ENCODE measurements at places on chromosomes 5 and 9.

DNA sequence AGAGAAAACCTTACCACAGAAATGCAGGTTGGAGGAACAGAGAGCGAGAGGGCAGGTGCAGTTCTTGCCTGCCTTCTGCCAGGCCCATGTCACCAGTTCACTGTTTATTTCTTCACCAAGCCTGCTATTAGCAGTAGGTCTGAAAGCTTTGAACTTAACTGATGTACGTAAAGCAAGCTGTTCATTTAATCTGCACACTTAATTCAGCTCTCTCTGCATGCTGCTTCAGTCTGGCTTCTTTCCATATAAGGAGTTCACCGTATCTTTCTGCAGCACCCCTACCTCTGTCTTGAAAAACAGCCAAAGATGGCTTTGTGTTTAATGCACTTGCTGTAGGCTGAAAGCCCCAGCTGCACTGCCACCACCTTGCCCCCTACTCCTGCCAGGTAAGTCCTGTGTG is 205.1 kb downstream of the RAB3C start:
- no peak for DNase-seq

GRCh38 chr5:1881098-1881572 is 1.6 kb downstream of the IRX4 start:
- no peak for DNase-seq

DNA sequence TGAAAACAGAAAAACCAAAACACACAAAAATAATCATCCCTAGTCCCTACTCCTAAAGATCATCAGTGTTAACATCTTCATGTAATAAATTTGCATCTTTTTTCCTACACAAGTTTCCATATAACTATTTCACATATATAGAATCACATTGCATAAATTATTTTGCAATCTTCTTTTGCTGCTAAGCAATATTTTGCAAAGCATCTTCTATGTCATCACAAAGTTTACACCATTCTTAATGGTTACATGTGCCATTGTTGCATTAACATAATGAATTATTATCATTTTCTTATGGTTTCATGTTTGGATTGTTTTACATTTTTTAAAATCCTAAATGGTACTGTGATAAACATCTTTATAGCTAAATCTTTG is 17.8 kb downstream of the SH3TC2 start:
- no peak for DNase-seq

DNA sequence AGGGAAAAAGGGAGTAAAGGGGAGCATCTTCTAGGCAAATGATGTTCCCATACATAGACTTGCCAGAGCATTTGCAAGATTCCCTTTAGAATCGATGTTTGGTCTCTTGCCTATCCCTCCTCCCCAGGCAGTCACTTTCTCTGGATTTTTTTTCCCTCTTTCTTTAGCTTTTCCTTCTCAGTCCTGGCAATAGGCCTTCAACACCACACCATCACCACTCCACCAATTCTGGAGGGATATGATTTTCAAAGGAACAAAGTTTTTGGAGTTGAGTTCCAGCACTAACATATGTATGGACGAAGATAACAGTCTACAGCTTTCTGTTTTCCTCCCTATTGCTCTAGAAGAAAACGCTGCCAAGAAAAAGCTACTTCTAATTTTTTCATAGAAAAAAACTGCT is 377.4 kb downstream of the PDE4D start:
- DNase-seq: no peak

DNA sequence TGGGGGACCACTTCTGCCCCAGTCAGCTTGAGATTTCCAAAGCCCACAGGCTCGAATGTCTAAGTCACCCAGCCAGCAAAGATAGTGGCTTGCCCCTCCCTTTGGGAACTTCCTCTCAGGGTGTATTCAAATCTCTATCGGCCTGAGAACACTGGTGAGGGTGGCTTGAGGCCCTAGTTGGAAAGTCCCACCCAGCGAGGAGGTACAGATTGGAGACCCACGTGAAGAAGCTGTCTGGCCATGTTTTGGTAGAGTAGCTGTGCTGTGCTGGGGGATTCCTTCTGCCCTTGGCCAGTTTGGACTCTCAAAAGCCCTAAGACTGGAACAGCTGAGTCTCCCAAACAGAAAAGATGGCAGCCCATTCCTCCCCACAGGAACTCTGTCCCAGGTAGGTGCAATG is 172.7 kb upstream of the RIOK2 start:
- DNase-seq: no peak

GRCh38 chr5:90386099-90386710 is 23.4 kb downstream of the CETN3 start:
- DNase-seq: no peak

DNA sequence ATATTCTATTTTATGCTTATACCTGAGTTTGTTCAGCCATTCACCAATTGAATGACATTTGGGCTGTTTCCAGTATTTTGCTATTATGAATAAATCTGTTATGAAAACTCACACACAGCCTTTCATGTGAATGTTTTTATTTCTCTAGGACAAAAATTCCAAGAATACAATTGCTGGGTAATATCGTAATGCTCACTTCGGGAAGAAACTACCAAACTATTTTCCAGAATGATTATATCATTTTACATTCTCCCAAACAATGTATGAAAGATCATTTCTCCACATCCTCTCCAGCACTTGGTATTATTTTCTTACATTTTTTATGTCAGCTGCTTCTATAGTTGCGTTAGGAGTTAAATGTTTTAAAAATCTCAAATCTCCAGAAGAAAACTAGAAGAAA is 58.3 kb upstream of the LHFPL2 start:
- no peak for DNase-seq

DNA sequence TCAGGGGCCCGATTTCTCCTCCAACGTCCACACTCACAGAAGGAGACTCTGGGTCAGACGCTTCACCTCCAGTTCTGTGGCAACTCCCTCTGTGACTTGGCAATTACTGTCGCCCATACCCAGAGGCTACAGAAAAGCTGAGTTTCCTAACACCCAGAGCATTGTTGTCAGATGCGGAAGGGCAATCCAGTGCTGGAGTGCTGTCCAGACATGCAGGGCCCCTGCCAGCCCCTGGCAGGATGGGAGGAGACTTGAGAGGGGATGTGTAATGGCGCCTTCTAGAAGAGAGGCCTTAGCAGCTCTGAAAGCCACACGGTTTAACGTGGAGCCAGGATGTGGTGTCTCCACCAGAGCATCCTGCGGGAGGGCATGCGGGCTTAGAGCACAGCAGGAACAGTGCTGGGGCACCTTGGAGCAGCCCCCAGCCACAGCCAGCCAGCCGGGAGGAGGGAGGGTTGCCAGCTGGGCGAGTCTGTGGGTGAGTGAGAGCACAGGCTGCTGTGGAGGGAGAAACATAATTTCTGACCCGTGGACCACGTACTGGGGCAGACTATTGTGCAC is 139.4 kb upstream of the IRX1 start:
- no peak for DNase-seq

DNA sequence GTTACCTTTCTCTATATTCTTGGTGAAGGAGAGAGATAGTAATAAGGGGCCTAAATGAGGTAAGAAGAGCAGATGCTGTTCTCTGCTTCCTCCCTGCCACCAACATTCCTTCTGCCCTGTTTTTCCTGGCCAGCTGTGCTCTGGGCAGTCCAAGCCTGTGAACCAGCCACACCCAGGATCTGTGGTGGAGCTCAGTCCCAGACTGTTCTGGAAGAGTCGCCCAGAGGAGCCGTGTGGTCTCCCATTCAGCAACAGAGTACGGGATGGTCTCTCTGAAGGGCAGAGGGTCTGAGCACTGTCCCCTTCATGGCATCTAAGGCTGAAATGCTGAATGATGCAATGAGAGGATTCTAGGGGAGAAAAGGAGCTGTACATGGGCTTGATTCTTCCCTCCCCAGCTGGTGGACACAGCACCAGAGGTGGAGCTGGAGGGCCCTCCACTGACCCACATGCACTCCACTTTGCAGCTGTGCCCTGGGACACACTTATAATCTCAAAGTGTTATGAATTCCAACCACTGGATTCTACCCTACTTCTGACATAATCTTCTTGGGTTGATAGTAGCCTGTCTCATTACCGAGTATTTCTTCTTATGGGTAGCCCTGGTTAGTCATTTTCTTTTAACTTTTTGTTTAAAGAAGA is 70.8 kb upstream of the RPS23 start:
- DNase-seq: no peak

- no peak for DNase-seq
Measured at GRCh38 chr9:71352837-71353236, 231.4 kb upstream of the TRPM3 start.

DNA sequence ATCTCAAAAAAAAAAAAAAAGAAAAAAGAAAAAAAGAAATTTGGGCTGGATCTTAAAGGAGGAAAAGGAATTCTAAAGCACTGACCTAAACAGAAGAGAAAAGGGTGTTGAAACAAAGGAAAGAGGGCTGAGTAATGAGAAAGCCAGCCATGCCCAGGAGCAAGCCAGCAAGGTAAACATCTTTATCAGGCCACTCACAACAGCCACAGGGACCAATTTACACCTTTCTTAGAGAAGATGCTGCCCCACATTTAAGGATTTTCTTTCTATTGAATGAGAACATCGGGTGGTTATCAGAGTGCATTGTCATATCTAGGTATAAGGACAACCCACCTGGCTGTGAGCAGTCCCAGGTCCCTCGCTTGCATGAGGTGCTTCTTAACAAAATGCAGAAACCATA is 16.6 kb downstream of the LHFPL2 start:
- no peak for DNase-seq

DNA sequence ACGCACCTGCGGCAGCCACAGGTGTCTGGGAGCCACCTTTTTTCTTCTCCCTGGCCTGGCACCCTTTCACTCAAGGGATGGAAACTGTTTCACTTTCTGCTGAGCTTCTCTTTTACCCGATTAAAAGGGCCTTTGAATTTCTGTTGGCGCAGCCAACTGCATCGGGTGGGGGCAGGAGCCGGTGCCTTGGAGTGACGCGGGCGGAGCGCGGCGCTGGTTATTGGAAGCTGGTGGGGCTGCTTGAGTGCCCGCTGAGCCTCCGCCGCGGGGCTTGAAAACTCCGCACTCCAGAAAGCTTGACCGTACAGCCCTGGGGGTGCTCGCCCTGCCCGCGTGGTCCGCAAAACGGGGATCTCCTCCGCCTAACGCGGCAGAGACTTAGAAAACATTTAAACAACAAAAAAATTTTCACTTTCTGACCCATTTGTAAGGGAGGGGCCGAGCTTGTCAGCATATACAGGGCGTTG is 52.0 kb upstream of the TJP2 start:
- no peak for DNase-seq

- DNase-seq: no peak
Measured at GRCh38 chr5:29037716-29038115, 1999.3 kb upstream of the CDH9 start.

DNA sequence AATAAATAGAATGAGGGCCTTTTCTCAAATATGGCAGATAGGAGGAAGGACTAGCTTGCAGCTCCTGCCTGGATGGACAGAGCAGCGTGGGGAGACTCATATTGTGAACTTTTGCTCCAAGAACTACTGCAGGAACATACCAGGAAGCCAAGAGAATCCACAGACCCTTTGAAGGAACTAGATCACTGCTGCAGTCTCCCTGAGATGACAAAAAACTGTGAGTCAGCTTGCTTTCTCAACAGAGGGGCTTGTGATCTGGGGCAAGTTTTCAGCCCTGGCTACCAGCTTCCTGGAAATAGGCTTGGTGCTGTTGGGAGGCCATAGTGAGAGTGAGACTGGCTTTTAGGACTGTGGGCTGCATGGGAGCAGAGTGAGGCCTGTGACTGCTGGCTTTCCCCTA is 170.6 kb upstream of the TRIM32 start:
- DNase-seq: no peak

GRCh38 chr5:83354958-83355357 is 116.6 kb upstream of the VCAN start:
- DNase-seq: no peak

- DNase-seq: no peak
Measured at GRCh38 chr5:86748538-86749105, 130.9 kb downstream of the COX7C start.

GRCh38 chr5:153672347-153673090 is 182.0 kb downstream of the GRIA1 start:
- DNase-seq: no peak

DNA sequence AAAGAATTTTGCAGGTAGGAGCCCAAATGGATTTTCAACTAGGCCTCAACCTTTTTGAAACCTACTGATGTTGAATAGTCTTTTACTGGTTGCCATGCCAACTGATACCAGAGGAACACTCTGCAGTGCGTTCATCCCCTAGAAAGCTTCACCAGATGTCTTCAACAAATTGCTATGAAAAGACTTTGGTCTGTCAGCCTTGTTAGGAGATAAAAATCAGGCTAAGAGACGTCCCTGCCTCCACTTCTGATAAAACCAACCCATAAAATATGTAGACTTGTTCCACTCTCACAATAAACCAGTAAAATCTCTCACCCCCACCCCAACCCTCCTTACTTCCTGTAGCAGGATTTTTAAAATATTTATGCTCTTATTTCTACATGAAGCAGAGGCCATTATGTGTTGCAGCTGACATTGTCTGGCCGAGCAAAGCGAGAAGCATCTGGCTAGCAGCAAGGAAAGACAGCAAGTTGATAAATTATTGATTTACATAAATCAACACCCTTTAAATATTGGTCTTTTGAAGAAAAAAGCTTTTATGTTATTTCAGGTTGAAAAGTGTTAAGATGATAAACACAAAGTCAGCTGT is 428.7 kb downstream of the ISL1 start:
- no peak for DNase-seq

GRCh38 chr5:126920291-126920690 is 110.1 kb downstream of the MARCHF3 start:
- no peak for DNase-seq

DNA sequence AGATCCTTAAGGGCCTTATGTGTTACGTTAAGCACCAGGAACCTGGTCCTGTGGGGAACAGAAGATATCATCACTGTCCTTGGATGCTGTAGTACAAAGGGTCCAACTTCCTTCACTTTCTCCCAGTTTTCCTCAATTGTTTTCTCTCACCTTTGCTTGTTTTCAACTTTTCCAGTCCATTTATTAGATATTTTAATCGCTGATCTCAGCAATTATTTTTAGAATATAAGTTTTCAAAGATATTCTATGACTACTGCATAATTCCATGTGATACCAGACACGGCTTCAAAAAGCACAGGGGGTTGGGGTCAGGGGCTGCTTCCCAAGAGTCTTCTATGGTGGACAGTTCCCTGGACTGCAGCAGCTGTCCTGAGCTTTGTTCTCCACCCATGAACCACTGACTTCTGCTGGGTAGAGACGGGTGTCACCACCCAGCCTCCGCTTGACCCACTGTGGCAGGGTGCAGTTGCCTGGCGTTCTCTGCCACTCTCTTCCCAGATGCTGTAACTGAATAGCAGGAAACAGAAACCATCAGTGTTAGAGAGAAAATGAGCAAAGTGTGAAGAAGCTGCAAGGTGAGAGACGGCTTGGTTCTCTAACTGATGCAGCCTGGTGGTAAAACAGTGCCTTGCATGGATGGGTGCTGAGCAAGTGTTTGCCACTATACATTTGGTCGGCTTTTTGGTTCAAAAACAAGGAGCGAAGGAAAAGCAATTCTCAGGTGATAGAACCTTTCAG is 383.0 kb downstream of the RAB3C start:
- no peak for DNase-seq

GRCh38 chr5:404666-405241 is 38.2 kb upstream of the EXOC3 start:
- no peak for DNase-seq

DNA sequence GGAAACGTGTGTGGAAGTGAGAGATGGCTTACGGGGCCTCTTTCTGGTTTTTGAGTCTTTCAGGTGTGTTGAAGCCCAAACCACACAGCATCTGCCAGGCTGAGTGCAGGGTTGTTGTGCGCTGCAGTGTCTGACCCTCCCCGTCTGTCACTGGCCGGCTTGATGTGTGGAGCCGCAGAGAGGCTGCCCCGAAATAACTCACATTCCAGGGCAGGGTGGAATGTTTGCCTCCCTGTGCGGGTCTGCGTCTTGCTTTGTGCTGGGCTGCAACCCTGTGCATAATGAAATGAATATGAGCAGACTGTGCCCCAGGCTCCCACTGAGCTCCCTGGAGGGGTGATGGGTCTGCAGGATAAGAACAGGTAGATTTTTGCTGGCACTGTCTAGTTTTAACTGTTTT is 9.9 kb upstream of the PLEKHG4B start:
- no peak for DNase-seq
